Ascending aorta (tissue), 2 donors: ENCODE measurements at places on chromosomes 7 and 10.
A peak's percentile ranks its signal among the peaks of the same experiment; 100 is the strongest.

GRCh38 chr10:31383810-31384588 lies 65.0 kb downstream of the ZEB1 start:
- peaks cover 8% of the 10 kb centered on the region for H3K36me3 ChIP-seq
- H3K27ac ChIP-seq, result no peak overlapping the region
- DNase-seq, result no peak
- H3K4me1 ChIP-seq, result peaks cover 10% of the 10 kb centered on the region

DNA sequence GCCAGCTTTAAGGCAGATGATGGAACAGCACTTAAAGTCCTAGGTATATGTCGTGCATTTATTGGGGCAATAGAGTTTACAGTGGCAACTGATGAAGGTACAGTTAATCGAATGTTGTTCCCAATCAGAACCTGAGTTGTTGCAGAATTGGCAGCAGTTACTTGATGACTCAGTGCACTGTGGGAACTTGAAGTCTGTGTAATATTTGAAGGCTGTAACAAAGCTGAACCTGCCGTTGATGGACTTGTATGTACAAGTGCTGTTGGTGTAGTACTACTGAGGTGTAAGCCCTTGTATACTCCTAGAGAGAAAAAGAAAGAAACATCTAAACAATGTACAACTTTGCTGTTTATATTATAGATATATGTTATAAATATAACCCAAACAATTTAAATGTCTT lies 75.3 kb downstream of the EPC1 start:
- DNase-seq, result no peak
- H3K4me3 ChIP-seq, result no peak overlapping the region
- H3K4me1 ChIP-seq, result peaks cover 3% of the 10 kb centered on the region

- no peak overlapping the region for H3K4me3 ChIP-seq
- no peak for DNase-seq
- H3K27ac ChIP-seq, result no peak overlapping the region
Measured at GRCh38 chr10:117972168-117972837, 74.4 kb downstream of the RAB11FIP2 start.

GRCh38 chr7:91039033-91039432 lies 225.2 kb upstream of the FZD1 start:
- DNase-seq, result no peak
- no peaks in the 10 kb centered on the region for H3K4me1 ChIP-seq
- no peaks in the 10 kb centered on the region for H3K36me3 ChIP-seq
- H3K4me3 ChIP-seq, result no peak overlapping the region
- H3K27ac ChIP-seq, result no peak overlapping the region

DNA sequence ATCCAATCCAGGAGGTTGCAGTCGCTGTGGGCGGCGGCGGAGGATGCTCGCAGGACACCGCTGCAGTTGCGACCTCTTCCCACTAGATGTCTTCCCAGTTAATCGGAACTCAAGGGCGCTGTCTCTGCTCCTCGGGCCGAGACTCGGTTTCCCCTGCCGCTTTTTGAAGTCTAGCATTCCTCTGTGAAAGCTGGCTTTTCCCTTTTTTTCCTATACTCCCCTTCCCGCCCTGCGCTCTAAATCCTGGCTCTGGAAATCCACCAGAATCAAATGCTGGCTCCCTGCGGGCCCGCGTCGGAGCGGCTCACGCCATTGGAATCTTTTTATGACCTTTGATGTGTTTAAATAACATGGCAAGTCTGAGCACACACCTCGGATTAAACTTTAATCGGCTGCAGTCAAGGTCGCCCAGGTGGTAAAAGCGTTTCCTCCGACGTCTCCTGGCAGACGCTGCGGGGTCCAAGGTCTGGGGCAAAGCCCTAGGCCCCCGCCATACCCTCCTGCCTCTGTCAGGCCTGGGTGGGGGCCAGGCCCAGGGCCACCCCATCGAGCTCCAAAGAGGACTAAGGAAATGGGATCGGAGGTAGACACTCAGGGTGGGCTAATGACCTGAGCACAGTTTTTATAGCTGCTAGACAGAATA lies 10.7 kb upstream of the HOXA13 start:
- no peak overlapping the region for H3K27ac ChIP-seq
- H3K36me3 ChIP-seq, result no peaks in the 10 kb centered on the region
- H3K4me3 ChIP-seq, result peak overlapping the region; percentile 35

GRCh38 chr10:53700278-53700677 lies 927.7 kb upstream of the MBL2 start:
- DNase-seq, result no peak
- H3K27ac ChIP-seq, result no peak overlapping the region
- no peaks in the 10 kb centered on the region for H3K27me3 ChIP-seq
- H3K4me3 ChIP-seq, result no peak overlapping the region
- no peaks in the 10 kb centered on the region for H3K36me3 ChIP-seq

DNA sequence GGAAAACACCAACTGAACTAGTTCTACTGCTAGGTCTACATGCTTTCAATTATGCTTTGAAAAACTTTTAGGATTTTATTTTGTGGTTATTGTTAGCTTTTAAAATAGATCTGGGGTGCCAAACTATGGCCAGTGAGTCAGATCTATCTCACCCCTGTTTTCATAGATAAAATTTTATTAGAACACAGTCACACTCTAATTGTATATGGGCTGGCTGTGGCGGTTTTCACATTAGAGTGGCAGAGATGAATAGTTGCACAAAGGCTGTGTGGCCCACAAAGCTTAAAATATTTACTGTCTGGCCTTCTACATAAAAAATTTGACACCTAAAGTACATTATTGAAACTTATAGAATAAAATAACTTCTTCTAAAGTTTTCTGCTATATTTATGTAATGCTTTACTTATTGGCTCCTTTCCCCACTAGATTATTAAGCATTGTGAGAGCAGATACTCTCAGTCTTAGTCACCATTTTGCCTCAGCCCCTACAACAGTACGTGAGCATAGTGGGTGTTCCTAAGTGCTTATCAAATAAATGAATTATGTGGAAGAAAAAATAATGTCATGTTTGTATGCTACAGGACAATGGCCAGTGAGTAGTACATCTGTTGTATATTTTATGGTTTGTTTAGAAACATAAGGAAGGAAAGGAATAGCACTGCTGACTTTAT lies 5.4 kb upstream of the SUV39H2 start:
- no peaks in the 10 kb centered on the region for H3K27me3 ChIP-seq
- no peak overlapping the region for H3K27ac ChIP-seq
- H3K4me1 ChIP-seq, result peaks cover 4% of the 10 kb centered on the region
- peaks cover 18% of the 10 kb centered on the region for H3K36me3 ChIP-seq
- H3K4me3 ChIP-seq, result no peak overlapping the region

- no peak overlapping the region for H3K27ac ChIP-seq
- no peaks in the 10 kb centered on the region for H3K27me3 ChIP-seq
- H3K4me3 ChIP-seq, result no peak overlapping the region
- H3K4me1 ChIP-seq, result no peaks in the 10 kb centered on the region
- H3K36me3 ChIP-seq, result peaks cover 9% of the 10 kb centered on the region
Measured at GRCh38 chr10:18606051-18606695, 45.2 kb downstream of the NSUN6 start.

- peak overlapping the region; percentile 62 for H3K27ac ChIP-seq
- no peaks in the 10 kb centered on the region for H3K36me3 ChIP-seq
Measured at GRCh38 chr10:126041804-126042231, 145.5 kb downstream of the FANK1 start.

DNA sequence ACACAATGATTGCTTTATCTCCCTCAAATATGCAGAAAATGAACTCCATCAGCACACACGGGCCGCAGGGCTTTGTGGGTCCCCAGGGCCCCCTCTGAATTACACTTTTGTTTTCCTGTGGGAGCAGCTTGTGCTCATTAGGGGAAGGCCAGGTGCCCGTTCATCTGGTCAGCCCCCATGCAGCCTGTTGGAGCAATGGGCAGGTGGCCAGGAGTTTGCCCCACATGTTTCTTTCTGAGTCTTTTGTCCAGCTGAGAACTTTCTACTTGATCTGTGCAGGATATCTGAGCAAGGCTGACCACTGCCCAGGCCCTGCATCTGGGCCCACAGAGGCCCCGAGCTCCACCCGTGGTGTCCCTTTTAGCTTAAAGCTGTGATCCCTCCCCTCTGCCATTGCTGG lies 105.3 kb upstream of the FAM20C start:
- no peaks in the 10 kb centered on the region for H3K36me3 ChIP-seq
- H3K4me3 ChIP-seq, result no peak overlapping the region
- peaks cover 21% of the 10 kb centered on the region for H3K4me1 ChIP-seq
- H3K27me3 ChIP-seq, result no peaks in the 10 kb centered on the region
- H3K27ac ChIP-seq, result no peak overlapping the region

DNA sequence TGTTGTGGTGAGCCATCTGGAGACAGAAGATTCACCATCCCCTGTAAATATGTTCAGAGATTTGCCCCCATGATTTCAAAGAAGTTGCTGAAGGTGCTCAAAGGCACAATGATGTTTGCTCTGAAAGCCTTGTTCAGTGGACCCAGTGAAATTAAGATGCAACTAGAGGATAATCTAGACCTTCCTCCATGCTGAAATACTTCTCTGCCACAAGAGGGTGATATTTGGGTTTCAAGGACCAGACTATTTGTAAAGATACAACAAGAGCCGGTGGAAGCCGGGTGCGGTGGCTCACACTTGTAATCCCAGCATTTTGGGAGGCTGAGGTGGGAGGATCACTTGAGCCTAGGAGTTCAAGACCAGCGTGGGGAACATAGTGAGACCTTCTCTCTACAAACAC lies 13.5 kb upstream of the MSRB2 start:
- no peaks in the 10 kb centered on the region for H3K4me1 ChIP-seq
- no peaks in the 10 kb centered on the region for H3K27me3 ChIP-seq
- no peak overlapping the region for H3K27ac ChIP-seq
- no peaks in the 10 kb centered on the region for H3K36me3 ChIP-seq
- H3K4me3 ChIP-seq, result no peak overlapping the region
